Stimulated activated CD4-positive, alpha-beta T cell treated with anti-CD3 and anti-CD28 coated beads, TNF-alpha, amount 100 ng/mL, for 1 hour (primary cell): ENCODE measurements at places on chromosomes 6 and 20.

GRCh38 chr20:32559753-32560380 is 25.3 kb downstream of the NOL4L start:
- no peak for DNase-seq

DNA sequence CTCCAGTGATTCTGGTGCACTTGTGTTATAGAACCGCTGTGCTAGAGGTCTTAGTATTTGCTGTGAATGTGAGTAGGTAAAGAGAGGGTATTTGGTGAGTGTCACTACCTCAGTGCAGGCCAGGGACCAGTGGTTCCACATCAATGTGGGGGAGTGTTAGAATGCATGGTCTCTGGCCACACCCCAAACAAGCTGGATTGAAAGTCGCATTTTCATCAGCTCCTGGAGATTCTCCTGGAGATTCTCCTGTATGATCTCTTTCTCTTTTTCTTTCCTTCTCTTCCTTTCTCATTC is 26.8 kb upstream of the BCAS1 start:
- no peak for DNase-seq

GRCh38 chr20:60904730-60905129 is 347.3 kb upstream of the CDH4 start:
- DNase-seq, result no peak

- DNase-seq, result no peak
These were observed 1.5 kb downstream of the ANKS1A start for GRCh38 chr6:34890533-34890925.

GRCh38 chr6:161242779-161243693 is 30.8 kb downstream of the AGPAT4 start:
- no peak for DNase-seq

DNA sequence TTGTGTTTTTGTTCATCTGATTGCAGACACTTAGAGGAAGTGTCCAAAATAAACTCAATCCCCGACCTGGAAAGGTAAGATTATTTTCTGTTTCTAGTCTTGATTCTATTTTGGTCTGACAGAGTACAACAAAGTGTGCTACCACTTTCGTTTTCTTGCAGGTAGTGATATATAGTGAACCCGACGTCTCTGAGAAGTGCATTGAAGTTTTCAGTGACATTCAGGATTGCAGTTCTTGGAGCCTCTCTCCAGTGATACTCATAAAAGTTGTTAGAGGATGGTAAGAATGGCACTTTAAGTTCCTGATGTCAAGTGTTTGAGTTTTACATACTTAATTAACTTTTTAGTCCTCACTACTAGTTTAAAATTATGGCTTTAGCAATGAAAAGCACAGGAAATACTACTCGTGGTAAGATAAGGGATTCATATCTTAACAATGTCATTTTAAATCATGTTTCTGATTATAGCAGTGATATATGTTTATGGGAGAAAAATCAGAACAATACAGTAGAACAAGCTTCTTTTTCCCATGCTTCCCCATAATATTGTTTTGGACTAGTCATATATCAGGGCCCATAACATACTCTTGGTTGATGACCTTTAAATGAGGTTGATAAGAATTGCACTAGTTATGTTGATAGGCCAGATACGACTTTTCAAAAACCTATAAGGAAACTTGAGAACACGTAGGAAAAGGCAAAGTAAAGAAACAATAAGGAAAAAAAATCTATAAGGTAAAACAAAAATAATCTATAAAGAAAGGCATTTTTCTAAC is 104.0 kb downstream of the RTN4IP1 start:
- no peak for DNase-seq

DNA sequence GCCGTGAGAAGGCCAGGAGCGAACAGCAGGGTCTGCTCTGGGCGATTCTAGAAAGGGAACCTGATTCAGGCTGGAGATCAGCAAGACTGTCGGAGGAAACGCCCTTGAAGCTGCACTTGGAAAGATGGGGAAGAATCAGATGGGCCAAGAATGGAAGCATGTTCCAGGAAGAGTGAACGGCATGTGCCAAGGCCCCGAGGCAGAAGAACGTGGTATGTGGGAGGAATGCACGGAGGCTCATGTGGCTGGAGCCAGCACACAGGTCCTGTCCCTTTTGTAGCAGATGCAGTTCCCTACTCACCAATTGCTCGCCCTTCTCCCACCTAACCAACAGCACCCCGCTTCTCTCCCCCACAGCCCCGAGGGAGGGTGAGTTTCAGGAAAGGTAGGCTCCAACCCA is 180.6 kb downstream of the TFAP2C start:
- DNase-seq, result no peak

DNA sequence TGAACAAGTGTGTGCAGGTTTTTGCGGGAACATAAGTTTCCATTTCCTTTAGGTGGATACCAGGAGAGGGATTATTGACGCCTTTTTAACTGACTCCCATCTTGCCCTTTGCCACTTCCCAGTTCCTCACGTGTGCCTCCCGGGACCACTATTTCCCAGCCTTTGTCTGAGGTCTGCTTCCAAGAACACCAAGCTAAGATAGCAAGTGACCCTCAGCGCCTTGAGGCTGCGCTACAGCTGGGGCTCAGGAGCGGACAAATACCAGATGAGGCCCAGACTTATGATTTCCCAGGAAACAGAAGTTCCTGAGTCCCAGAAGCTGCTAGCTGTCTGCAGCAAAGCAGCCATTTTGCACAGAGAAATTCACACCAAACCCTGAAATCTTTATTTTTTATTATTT is 216.7 kb downstream of the SYNDIG1 start:
- DNase-seq, result no peak

DNA sequence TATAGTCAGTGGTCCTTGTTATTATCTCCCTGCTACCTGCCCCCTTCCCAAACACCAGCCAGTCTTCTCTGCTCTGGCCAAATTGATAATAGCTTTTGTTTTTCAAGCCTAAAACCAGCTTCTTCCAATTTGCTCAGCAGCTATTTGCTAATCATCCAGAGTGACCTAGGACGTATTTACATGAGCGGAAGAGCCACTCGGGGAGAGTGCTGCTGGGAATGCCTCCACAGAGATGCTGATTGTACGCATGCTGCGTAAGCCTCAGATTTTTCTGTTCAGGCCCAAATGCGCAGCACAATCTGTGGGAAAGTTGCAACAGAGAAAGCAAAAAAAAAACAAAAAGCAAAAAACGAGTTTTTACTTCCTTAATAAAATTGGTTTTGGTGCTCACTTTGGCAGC is 24.4 kb upstream of the ID1 start:
- no peak for DNase-seq

GRCh38 chr20:37920679-37921322 is 17.9 kb downstream of the VSTM2L start:
- no peak for DNase-seq

GRCh38 chr20:19451231-19451922 is 238.9 kb downstream of the SLC24A3 start:
- no peak for DNase-seq

- DNase-seq, result no peak
These were observed 41.5 kb downstream of the CTCFL start for GRCh38 chr20:57483287-57484050.

GRCh38 chr6:105202486-105202885 is 22.7 kb upstream of the POPDC3 start:
- no peak for DNase-seq

DNA sequence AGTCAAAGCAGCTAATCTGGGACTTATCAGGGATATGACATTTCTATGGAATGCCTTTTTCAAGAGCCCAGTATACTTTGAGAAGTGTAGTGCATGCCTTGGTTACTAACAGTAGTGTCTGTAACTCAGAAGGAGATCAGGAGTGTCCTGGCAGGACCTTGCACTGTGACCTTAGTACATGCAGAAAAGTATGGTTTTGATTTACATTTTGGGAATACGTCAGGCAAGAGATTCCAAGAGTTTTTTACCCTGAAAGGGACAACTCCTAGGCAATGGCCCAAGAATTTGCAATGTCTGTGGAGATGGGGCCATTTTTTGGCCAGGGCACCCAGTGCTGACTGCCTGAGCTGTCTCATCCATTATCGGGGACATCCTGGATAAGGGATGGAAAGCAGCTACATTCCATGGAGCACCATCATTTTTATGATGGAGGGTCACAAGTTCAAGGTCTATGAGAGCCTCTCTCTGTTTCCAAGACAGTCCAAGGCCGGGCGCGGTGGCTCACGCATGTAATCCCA is 80.2 kb downstream of the FAM50B start:
- DNase-seq, result no peak
